Activated T-cell treated with anti-CD3 and anti-CD28 coated beads for 1 hour (primary cell): ENCODE measurements at places on chromosomes 5 and 9.

DNA sequence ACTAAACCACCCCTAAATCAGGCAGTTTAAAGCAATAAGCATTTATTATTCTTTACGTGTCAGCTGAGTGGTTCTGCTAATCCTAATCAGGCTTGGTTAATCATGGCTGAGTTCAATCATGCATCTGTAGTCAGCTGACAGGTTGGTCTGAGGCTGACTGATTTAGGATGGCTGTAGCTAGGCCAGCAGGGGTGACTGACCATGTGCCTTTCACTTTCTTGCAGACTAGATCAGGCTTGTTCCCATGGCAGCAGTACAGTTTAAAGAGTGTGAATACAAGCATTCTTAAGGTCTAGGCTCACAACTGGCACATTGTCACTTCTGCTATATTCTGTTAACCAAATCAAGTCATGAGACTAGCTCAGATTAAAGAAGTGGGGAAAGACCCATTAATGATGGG, 16.1 kb upstream of the MPDZ start:
- DNase-seq = no peak

- no peak for DNase-seq
These were observed 47.6 kb downstream of the MRPS27 start for GRCh38 chr5:72272398-72272797.

DNA sequence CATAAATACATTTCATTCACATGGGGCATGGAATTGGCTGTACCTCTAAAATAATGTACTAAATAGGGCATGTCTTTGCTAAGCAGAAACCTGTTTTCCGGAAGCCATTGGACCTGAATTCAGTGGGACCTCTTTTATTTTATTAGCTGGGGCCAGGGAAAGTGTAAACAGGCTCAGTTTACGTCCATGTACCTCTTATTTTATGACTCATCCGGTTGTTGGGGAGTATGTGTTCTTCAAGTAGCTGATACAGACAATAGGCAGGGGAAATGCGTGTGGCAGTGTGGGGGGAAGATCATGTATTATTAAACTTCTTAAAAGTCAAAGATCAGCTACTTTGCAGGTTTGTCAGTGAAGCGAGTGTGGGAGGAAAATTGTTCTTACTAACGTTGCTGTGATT, 1.4 kb upstream of the GDNF start:
- no peak for DNase-seq

- DNase-seq = no peak
These were observed 13.7 kb downstream of the EHMT1 start for GRCh38 chr9:137632230-137633161.

DNA sequence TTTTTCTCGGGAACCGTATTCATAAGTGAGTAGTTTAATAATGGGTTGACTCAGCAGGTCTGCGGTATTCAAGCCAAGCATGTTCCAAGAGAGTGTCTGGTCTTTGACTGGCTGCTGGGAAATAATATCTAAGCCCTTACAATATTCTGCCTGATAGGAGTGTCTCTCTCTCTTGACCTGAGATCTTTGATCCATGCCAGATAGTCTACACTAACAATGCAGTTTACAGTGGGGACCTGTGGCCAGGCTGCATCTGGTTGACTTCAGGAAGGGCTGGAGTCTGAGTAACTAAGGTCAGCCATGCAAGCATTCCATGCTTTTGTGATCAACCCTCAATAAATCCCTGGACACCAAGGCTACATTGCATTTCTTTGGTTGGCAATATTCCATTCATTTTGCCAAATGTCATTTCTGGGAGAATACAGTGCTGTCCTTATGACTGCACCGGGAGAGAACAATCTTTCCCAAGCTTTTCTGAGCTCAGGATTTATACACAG, 195.5 kb downstream of the SEMA5A start:
- DNase-seq = no peak

- DNase-seq = no peak
These were observed 51.9 kb upstream of the SPDL1 start for GRCh38 chr5:169531631-169532030.

GRCh38 chr5:94888674-94889073, 270.2 kb downstream of the SLF1 start:
- no peak for DNase-seq

DNA sequence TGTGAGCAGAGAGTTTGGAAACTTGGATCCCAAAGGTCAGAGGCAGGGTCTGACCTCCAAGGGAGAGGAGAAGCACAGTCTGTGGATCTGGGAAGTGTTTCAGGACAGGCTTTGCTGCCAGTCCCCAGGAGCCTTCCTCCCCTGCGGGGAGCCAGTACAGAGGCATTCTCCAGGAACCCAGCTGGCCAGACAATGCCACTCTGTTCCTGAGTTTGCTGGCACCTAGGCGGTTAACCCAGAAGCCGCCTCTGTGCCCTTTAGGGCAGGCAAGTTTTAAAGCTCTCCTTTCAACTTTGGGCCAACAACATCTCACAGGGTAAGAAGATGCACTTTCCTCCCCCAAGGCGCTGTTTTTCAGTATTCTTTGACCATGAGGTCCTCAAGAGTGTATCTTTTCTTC, 37.0 kb upstream of the FGF1 start:
- DNase-seq = no peak

DNA sequence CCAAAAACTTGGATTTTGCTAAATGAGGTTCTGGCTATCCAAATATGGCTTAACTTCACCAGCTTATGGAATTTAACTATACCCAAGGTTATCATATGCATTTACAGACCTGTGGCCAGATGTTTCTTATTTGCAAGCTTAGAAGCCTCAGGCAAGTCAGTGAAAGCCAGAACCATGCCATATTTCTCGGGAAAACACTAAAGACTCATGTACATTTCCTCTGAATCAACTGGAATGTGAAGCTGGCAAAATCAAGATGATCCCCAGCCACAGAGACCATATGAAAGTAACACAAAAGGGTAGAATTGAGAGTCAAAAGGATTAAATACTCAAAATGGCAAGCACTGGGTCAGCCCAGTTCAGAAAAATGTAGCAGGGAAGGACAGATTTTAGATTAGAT, 76.4 kb upstream of the SLC1A1 start:
- no peak for DNase-seq

DNA sequence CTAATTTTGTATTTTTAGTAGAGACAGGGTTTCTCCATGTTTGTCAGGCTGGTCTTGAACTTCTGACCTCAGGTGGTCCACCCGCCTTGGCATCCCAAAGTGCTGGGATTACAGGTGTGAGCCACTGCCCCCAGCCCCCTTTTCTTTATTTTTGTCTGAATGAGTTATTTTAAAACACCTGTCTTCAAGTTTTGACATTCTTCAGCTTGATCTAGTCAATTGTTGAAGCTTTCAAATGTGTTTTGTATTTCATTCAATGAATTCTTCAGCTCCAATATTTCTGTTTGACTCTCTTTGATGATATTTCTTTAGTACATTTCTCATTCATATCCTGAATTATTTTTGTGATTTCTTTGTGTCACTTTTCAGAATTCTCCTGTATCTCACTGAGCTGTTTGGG, 486.2 kb downstream of the DMAC1 start:
- no peak for DNase-seq

DNA sequence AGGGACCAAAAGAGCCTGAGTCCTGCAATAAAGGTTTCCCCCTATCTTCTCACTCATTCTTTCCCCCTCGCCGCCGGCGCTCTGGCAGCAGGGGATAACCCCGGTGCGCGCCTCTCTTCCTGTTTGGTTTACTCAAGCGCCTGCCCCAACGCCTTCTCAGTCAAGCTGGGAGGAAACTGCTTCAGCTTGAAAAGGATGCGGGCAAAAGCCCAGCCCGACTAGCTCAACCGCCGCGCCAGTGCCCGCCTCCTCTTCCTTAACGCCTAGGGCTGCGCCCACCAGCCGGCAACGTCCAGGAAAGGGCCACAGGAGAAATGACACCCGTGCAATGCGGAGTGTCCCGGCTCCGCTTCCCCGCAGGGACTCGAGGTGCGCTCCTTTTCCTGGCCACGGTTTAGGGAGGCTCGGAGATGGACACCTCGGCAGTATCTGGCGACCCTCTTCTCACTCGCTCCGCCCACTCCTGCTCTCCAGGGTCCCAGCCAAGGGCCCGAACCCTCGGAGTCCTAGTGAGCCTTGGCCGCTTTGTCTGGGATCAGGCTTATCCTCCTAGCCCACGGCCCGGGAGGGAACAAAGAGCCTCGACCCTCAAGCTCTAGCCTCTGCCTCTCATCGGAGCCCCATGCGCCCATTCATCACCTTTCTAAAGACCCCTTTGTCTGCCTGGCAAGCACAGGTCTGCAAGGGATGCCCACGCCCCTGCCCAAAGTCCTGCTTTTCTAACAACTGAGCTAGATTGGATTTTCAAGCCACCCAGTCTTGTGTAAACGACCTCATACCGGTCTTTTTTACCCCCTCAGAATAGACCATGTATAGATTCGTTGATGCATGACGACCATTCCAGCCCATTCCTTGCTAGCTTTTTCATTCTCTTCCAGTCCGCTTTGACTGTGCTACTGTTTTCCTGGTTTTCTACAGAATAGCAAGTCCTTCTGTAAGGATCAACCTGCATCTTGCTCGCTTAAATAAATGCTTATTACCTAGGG, 2.0 kb downstream of the ST8SIA4 start:
- DNase-seq = peak; percentile 83

DNA sequence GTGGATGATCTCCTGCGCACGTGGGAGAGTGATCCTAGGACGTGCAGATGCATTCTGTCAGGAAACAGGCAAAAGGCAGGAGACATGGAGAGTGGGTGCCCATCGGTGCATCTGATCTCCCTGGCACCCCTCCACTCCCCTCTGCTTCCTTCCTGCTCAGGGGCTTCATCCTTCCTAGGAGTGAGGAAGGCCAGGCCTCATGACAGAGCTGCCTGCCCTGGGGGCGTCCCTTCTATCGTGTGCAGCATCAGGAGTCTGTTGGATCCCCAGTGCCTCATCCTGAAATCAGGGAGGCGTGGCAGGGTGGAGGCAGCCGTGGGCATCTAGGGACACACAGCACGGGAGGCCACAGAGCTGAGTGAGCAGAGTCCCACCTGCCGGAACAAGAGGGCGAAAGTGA, 30.1 kb downstream of the UBE2QL1 start:
- no peak for DNase-seq

DNA sequence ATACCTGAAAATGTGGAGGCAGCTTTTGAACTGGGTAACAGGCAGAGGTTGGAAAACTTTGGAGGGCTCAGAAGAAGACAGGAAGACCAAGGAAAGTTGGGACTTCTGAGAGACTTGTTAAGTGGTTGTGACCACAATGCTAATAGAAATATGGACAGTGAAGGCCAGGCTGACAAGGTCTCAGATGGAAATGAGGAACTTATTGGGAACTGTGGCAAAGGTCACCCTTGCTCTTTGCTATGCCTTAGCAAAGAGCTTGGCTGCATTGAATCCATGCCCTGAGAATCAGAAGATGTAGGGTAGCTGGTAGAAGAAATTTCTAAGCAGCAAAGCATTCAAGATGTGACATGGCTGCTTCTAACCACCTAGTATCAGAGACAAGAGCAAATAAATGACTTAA, 244.4 kb upstream of the ADRA1B start:
- no peak for DNase-seq

DNA sequence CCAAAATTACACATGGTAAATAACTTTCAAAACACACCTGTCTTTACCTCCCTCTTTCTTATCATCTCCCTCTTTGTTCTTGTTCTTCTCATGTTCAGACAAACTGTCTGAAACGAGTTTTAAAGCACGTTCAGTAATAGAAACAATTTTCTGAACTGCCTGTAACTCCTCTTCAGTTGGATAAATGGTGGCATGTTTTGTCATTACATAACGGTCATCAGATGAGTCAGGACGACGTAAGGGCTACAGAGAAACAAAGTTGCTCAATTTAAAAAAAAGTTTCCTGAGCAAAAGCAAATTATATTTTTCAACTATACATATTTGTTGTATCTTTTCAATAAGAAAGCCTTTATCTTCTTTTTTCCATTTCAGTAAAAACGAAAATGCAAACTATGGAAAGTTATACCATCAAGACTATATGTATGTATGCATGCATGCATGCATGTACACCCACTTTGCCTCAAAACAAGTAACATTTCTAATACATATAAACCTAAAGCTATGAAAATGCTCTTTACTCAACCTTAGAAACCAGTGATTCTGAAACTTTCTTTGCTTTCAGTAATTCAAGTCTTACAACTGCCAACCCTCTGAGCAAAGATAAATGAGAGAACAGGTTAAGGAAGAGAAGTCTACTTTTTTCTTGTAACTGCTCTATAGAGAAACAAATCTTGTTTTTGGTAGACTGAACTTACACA, 56.0 kb downstream of the ZFR start:
- no peak for DNase-seq

DNA sequence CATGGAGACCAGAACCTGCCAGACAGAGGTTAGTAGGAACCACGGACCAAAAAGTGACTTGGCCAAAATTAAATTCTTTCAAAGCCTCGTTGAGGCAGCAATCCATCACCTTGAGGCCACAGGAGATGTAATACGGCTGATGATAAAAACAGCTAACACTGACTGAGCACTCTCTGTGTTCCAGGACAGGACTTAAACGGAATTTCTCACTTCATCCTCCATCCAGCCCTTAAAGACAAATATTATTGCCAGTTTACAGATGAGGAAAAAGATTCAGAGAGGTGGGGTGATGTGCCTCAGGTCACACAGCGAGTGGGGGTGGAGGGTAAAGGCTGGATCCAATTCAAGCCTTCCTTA, 25.1 kb downstream of the STK10 start:
- no peak for DNase-seq

DNA sequence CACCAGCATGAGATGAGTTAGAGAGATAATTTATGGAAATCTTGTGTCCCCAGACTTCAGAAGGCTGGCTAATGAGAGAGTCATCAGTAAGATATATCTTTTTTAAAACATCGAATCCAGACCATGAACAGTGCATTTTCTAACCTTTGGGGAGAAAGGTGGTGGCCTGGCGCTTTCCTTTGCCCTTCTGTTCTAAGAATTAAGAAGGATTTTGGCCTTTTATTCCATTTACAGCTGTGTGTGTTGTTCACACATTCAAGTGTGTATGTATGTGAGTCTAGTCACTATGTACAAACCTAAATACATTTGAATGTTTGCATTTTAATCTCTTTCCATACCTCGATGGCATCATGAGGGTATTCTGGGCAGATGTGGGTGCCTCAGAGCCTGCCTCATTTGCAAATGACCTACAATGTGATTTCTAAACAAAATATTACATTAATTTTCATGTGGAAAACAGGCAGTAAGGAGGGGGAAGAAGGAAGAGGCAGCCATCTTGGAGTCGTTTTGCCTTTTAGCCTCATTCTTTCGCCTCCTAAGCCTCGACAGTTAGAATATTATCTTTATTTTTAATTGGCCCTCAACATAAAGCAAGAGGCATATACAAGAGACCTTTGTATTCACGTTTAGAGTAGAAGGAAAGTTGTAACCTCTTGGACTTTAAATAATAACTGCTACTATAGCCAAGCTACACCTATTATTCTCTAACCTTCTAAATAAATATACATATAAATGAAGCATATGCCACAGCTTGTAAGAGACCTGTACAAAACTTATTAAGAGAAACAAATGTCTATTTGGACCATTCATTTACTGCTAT, 125.3 kb upstream of the TMEM161B start:
- DNase-seq = no peak
